ENCODE measurements at places on chromosomes 12 and 14.

DNA sequence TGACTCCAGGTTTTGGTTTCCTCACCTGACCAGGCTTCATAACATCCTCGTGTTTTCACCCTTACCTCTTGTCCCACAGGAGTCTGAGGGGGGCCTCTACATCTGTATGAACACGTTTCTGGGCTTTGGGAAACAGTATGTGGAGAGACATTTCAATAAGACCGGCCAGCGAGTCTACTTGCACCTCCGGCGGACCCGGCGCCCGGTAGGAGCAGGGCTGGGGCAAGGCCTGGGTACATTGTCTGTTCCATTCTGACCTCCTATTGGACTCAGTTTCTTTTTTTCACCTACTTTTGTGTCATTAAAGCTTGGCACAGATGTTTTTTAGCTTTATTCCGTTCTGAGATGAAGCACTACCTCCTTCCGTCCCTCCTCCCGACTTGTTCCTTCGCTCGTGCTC, 3.4 kb downstream of the USP5 start:
- H3K27ac ChIP-seq: no peak overlapping the region
- no peak overlapping the region for H3K4me3 ChIP-seq
- peaks cover 22% of the 10 kb centered on the region for H3K4me1 ChIP-seq

- DNase-seq: no peak
- no peaks in the 10 kb centered on the region for H3K4me1 ChIP-seq
- H3K27me3 ChIP-seq: no peaks in the 10 kb centered on the region
- H3K36me3 ChIP-seq: no peaks in the 10 kb centered on the region
- no peak overlapping the region for H3K27ac ChIP-seq
Measured at GRCh38 chr14:74983343-74983742, 19.4 kb upstream of the EIF2B2 start.

- H3K36me3 ChIP-seq: peaks cover 3% of the 10 kb centered on the region
- peaks cover 55% of the 10 kb centered on the region for H3K4me1 ChIP-seq
- no peaks in the 10 kb centered on the region for H3K27me3 ChIP-seq
- DNase-seq: no peak
Measured at GRCh38 chr14:54440037-54440436, 1.1 kb downstream of the CNIH1 start.

DNA sequence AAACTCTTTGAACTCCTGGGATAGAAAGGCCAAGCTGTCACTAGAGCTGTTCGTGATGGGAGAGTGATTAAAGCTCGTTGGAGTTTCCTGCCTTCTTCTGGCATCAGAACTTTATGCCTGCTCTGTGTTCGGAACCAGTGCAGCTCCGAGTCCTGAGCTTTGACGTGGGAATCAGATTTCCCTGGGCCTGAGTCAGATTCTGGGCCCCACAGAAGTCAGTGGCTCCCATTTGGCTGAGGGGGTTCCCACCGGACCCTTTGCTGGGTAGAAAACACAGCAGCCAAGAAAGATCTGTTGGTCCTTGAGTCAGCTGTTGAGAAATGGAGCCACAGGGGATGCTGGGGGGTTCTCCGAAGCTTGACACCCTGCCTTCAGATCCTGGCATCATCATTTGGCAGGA, 238.0 kb downstream of the CHST11 start:
- DNase-seq: no peak
- peaks cover 40% of the 10 kb centered on the region for H3K4me1 ChIP-seq
- H3K4me3 ChIP-seq: peak overlapping the region; percentile 22
- peaks cover 16% of the 10 kb centered on the region for H3K36me3 ChIP-seq
- no peaks in the 10 kb centered on the region for H3K27me3 ChIP-seq
